Jurkat, Clone E6-1 (cell line): ENCODE measurements at places on chromosomes 13 and 19.

DNA sequence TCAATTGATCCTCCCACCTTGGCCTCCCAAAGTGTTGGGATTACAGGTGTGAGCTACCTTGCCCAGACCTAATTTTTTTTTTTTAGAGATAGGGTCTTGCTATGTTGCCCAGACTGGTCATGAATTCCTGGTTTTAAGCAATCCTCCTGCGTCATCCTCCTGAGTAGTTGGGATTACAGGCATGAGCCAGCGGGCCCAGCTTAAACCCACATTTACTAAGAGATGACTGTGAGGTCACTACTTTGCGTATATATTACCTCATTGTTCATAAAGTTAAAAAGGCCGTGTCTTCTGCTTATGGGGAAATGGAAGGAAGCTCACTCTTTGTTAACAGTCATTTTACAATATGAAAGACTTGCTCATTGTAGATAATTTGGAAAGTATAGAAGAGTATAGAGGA is 39.6 kb upstream of the C1QTNF9 start:
- DNase-seq, result no peak

DNA sequence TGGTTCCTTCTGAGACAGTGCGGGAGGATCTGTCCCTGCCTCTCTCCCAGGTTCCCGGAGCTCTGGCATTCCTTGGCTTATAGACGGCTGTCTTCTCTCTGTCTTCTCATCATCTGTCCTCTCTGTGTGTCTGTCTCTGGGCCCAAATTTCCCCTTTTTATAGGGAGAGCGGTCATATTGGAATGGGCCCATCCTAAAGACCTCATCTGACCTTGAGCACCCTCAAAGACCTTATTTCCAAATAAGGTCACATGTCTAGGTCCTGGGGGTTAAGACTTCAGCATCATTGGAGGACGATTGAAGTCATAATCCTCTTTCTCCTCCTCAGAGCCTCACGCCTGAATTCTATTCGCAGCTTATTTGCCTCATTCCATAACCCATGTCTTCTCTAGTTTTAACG is 98.4 kb downstream of the RAB20 start:
- no peak for DNase-seq

GRCh38 chr19:49014870-49015255 is 2.0 kb downstream of the LHB start:
- no peak for DNase-seq

- no peak for DNase-seq
Measured at GRCh38 chr13:28954810-28955209, 134.7 kb downstream of the MTUS2 start.

DNA sequence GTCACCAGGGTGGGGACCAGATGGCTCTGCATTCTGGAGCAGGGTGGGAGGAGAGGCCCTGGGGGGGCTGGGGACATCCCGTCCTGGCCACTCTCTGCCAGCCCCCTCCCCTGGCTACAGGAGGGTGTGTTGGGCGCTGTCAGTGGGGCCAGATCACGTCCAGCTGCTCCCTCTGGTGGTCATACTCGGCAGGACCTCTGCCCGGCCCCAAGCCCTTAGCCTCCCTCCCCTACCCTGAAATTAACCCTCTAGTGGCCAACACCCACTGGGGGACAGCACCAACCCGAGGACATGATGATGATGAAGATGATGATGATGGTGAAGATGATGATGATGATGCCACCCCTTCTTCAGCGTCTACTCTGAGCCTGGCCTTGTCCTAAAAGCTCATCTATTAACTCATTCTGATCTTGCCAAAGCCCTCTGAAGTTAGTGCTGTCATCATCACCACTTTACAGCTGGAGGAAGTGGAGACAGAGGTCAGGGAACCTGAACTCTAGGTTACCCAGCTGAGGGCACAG is 590 bp upstream of the LGI4 start:
- peak; percentile 41 for DNase-seq

DNA sequence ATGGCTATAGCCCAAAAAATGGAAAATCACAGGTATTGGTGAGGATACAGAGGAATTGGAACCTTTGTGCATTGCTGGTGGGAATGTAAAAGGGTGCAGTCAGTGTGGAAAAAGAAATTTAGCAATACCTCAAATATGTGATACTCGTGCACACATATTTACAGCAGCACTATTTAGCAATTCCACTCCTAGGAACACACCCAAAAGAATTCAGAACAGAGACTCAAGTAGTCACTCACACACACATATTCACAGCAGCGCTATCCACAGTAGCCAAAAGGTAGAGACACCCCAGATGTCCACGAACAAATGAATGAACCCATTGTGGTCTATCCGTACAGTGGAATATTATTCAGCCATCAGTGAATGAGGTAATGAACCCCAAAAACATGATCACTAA is 114.0 kb downstream of the COL4A2 start:
- DNase-seq, result no peak

DNA sequence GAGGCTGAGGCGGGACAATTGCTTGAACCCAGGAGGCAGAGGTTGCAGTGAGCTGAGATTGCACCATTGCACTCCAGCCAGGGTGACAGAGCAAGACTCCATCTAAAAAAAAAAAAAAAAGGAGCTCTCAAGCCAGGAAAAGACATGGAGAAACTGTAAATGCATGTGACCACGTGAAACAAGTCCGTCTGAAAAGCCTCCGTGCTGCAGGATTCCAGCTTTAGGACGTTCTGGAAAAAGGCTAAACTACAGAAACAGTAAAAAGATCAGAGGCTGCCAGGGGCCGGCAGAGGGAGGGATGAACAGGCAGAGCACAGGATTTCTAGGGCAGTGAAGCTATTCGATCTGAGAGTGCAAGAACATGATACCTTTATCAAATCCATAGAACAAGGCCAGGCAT is 40.7 kb upstream of the NDUFS7 start:
- DNase-seq, result no peak

DNA sequence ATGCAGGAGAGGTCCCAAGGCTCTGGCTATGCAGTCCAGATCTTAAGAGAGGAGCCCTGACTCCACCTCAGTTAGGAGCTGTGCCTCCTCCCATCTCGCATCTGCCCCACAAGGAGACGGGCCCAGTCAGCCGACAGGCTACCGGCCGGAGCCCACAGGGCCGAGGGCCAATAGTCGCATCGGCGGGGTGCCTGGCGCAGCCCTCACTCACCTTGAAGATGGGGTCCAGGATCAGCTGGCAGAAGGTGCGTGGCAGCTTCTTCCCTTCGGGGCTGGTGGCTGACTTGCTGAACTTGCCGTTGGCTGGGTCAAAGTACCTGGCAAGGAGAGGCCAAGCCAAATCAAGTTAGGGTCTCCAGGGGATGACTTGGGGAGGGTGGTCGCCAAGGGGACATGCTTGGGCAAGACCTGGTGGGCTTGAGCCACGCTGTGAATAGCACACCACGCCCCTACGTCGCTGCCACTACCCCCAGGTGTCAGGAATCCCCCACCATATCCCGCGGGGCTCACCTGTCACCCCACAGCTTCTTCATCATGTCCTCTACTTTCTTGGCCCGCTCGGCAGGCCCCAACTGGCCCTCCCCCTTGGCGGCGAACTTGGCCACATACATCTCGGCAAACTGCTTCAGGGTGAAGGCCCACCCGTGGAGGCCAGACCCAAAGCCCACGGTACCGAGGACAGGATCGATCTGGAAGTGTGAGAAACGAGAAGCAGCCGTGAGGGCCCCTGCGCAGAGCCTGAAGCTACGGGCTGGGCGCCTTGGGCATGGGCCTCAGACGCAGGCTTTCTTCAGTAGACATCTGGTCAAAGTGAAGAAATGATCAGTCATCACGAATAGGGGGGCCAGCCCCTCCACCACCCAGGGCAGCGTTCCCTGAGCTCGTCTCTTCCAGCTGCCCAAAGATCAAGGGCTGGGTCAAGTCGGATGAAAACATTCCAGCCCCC is 3.3 kb downstream of the EEF2 start:
- DNase-seq, result no peak

DNA sequence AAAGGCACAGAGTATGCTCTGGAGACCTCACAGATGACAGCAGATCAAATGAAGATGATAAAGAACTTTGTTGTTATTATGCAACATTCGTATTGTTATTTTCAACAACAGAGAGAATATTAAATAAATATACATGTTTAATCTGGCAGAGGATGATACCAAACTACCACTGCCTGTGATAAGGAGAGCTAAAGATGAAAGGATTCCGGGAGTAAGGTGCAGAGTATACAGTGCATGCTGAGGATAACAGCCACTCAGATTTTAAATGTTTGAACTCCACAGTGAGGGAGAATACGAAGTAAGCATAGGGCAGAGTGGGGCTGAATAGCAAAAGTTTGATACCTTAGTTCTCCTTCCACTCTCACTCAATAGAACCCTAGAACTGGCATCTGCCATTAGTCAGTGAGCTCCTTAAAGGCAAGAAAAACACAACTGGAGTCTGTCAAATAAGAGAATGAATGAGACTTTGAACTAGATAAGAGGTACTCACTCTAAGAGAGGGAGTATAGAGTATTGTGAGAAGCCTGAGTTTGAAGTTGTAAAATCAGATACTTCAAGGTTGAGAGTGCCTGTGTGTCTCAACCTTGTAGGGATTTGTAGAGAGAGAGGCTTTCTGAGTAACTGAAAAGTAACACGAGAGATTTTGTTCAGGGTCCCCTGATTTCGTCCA is 78.5 kb downstream of the STARD13 start:
- no peak for DNase-seq

GRCh38 chr13:106310291-106310865 is 225.1 kb downstream of the EFNB2 start:
- DNase-seq, result no peak

DNA sequence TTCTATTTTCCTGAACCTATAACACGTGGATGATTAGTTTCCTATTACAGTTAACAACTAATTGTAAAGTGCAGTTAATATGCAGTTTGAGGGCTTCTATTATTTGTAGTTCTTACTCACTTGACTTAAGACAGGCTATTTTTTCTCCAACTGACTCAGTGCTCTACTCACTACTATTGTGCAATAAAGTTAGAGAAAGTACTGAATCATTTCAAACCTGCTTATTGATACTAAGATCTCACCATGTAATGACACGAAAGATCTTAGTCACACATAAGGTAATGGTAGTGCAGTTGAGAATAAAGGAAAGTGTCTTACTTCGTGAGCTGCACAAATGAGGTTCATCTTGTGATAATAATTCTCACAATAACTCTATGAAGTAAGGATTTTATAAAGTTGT is 22.8 kb upstream of the ITM2B start:
- DNase-seq, result no peak

GRCh38 chr13:45838171-45838745 is 13.3 kb downstream of the SIAH3 start:
- no peak for DNase-seq

DNA sequence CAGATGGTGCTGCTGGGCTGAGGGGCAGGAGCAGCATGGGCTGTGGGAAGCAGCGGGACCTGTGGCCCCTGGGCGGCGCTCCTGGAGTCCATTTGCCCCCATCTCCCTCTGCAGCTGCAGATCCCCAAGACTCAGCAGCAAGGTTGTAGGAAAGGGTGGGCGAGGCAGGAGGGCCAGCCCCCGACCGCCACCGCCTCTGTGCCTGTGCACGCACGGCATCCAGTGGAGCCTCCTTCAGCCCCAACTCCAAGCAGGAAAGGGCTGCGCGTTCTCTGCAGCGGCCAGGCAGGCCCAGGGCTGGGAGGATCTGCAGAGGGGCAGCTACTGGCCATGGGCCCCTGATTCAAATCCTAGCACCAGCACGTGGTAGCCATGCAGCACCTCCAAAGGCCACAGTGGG is 20.8 kb downstream of the DPF1 start:
- DNase-seq, result no peak

GRCh38 chr13:32299893-32300292 is 15.3 kb downstream of the ZAR1L start:
- no peak for DNase-seq

GRCh38 chr19:4472174-4472974 is at the start of gene HDGFL2:
Gene HDGFL2, plus strand, starts transcription at chr19:4472297. Its CDS starts 54 bp downstream, at chr19:4472351.
- DNase-seq, result no peak

DNA sequence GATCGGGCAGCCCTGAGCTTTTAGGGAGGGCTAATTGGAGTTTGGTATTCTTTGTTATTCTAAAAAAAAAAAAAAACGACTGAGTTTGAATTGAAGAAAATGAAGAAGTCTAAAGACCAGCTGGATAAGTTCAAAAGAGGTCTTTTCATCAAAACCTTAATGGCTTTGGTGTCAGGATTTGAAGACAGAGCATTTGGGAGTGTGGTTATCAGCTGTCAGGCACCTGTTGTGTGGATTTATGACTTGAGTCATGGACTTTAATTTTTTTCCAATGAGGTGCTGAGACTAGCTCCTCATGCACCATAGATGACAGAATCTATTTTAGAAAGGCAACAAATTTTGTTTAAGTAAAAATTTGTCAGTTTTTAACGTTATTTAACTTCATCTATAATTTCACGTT is 72.5 kb downstream of the FREM2 start:
- DNase-seq, result no peak

DNA sequence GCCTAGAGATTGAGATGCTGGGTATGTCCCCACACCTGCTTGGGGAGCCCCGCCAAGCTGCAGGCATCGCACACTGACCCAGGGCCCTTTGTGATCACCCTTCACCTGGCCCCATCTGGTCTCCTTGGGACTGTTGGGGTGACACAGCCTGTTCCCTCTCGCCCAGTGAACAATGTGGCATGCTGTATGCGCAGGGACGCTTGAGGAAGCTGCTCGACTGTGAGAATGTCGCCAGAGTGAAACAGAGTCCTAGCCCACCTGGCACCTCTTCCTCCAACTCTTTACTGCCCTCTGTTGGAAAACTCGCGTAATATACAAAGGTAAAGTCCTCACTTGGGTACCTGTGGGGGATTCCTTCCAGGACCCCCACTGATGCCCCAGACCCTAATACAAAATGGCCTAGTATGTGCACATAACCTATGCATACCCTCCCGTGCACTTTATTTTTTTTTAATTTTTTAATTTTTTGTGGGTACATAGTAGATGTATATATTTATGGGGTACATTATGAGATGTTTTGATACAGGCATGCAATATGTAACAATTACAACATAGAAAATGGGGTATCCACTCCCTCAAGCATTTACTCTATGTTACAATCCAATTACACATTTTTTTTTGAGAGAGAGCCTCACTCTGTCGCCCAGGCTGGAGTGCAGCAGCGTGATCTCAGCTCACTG is 9.0 kb downstream of the BLOC1S3 start:
- peak; percentile 50 for DNase-seq

DNA sequence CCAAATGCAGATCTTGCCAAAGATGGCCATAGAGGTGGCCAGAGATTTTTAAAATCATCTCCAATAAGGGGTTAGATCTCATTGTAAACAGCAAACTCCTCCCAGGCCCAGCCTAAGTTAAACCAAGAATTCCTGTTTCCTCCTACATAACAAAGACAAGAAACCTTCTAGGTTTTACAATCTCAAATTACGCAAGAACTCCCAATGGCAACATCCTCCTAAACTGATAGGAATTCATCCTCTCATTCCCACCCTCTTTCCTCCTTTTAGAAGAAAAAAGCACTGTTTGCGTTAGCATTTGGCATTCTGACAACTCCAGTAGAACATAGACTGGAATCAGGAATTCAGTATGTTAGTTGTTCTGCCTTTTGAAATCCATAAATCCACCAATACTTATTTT is 14.6 kb downstream of the PROSER1 start:
- DNase-seq, result no peak
